Mucosa of gallbladder (tissue), 1 donor: ENCODE measurements at places on chromosomes 3 and 15.

GRCh38 chr3:171967137-171967783 is 72.1 kb upstream of the FNDC3B start:
- DNase-seq, result peak; percentile 40

GRCh38 chr3:127684871-127685707 is 12.3 kb downstream of the ABTB1 start:
- DNase-seq, result no peak

- no peak for DNase-seq
Measured at GRCh38 chr3:195160908-195161434, 110.0 kb downstream of the XXYLT1 start.

DNA sequence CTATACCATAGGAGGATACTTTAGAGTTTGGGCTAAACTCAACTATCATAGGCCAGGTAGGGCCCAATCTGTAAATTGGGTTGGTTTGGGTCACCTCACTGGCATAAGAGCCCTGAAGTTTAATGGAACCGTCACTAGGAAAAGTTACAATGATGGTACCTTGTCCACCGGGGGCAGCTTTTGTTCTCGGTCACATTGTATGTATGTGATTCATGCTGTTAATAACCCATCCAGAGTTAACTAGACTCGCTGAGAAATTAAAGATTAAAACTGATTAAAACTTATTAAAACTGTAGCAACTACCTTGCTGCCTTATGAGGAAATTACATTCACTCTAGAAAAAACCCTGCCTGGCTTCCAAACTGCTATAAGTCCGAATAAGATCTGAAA is 145.0 kb upstream of the TMCO5A start:
- DNase-seq, result no peak

DNA sequence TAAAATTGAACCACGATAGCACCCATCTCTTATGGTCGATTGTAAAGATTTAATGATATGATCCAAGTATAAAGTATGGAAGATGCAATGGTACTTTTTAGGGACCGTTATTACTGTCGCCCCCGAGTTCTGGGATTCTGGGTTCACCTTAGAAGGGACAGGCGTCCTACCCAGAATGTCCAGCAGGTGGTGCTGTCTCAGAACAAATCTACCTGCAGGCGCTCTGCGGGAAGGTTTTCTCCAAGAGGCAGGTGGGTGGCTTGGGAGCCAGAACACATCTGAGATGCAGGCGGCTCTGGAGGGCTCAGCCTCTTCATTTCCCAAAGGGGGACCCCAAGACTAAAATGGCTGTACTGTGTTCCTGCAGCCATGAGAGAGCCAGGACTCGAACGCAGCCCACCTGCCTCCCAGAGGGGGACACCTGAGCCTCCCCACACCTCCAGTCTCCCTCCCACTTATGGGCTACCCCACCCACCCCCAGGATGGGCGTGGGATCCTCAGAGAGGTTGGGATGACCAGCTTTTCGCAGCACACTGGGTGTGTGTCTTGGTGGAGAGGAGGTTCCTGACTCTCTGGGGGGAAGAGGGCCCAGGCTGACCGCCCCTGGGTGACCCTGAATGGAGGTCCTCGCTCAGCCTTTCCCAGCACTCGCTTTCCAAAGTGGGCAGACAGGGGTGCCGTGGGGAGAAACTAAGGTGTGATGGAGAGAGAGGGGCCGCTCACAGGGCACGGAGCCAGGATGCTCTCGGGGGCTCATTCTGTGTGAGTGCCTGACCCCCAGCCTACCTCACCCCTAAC is 28.1 kb upstream of the CORO2B start:
- peak; percentile 69 for DNase-seq
